ENCODE measurements at places on chromosomes 16 and 17.
A peak's percentile ranks its signal among the peaks of the same experiment; 100 is the strongest.

DNA sequence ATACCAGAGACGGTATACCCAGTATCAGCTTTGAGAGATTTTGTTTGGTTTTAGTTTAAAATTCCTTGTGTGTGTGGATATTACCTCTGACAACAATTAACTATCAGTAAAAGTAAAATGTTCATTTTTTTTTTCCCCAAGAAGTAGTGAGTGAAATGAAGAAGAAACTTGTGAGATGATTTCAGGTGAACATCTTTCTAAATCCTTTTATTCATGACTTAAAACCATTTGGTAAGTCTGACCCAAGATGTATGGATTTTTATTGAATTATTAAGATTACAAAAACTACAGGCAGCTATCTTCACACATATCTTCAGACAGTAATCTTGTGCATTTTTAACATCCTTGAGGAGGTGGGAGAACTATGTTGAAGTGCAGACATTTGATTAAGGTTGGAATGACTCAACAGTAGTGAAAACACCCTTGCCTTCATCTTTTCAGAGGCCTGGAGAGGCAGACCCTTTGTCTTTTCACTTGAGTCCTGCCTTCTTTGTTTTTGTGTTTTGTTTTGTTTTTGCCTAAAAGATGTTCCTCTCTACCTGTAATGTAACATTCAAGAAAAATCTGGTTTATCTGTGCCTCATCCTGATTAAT, 240.3 kb upstream of the TBX2 start:
- DNase-seq, result no peak

GRCh38 chr16:24984903-24985675, 30.1 kb downstream of the ARHGAP17 start:
- peak; percentile 36 for DNase-seq

GRCh38 chr17:62870552-62870971, 62.4 kb upstream of the MARCHF10 start:
- no peak for DNase-seq

GRCh38 chr17:57485916-57486881, 229.9 kb downstream of the MSI2 start:
- no peak for DNase-seq

DNA sequence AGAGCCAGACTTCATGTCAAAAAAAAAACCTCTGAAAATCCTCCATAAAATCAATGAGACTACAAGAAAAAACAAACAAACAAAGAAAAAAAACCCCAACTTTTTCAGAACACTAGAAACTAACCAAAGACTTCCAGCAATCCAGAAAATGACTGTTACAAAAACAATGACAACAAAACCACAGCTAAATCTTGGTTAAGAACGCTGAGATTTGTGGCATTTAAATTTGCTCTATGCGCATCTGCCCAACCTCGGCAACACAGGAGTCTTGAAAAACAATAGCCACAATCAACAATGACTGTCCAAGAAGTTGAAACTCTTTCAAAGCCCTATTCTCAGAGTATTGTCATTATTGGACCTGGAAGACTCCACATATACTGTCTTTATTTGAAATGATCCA, 402.4 kb downstream of the ZFHX3 start:
- DNase-seq, result no peak

DNA sequence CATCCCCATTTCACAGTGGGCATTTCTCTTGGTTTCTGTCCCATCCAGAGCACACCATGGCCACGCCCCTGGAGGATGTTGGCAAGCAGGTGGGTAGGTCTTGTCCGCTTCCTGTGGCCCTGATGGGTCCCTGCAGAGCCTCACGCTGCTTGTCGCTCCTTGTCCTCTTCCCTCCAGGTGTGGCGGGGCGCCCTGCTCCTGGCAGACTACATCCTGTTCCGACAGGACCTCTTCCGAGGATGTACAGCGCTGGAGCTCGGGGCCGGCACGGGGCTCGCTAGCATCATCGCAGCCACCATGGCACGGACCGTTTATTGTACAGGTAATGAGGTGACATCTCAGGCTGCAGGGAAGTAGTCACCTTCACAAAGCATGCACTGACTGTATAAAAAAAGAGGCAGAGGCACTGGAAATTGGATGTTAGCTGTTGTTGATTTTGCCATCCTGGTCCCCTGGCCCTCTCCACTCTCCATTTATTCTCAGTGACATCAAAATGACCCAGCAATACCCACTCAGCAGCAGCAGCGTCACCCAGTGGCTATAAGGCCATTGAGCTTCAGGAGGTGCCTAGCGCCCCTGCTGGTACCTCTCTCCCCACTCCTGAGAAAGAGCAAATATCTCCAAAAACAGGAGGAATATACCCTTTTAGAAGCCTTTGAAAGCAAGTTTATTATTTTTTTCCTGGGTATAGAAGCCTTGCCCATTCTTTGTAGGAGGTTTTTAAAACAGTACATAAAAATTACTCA, 13.7 kb downstream of the METTL22 start:
- no peak for DNase-seq

Measured in D341Med (cell line).